ENCODE measurements at places on chromosomes 2 and 18.

DNA sequence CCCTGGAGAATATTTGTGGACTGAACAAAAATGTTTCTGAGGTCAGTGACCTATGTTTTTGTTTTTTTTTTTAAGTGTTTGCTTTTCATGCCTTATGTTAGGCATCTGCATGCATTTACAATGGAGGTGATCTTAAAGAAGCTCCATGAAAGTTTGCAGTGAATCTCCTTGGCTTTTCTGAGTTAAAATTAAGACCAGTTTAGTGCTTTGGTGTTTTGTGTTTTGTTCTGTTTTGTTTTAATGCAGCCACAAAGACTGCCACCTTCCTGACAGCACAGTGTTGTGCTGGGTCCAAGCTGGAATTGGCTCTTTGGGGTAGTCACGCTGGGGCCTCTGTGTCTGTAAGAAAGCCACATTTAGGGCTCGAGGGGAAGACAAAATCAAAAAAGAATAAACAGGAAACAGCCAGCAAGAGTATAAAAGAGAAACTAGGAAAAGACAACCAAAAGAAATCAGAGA is 396.2 kb downstream of the ARHGAP15 start:
- no peak for DNase-seq

GRCh38 chr2:170523506-170523905 is 191.6 kb upstream of the SP5 start:
- no peak for DNase-seq

DNA sequence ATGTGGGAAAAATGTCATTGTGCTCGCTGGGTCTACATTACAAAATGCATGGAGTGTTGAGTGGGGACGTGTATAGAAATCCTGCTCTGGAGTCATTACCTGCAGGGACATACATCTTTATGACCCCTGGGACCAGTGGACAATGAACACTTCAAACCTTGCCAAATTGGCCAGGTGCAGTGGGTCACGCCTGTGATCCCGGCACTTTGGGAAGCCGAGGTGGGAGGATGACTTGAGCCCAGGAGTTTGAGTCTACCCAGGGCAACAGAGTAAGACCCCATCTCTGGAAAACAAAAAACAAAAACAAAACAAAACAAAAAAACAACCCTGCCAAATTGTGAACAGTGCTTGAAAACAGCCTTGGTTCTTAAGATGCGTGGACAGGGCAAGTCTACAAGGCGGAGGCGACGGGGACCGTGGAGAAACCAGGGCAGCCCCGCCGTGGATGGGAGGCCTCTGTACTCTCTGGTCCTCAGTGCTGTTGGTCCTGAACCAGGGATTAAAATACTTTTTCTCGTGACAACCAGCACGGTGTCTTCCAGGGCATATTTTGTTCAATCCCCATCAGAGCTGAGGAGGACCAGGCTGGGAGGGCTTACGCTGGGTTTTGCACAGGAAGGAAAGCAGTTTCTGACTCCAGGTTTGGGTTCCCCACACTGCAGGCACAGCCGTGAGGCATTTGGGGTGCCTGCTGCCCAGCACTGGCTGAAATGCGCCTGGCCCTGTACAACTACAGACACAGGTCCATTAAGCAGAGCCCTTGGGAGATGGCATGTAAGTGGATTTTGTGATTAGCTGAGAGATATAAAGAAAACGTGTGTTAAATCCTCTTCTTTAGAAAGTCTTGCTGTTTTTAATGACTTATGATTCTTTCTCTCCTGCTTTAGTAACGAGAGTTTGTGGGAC is 13.7 kb downstream of the COLEC11 start:
- no peak for DNase-seq

DNA sequence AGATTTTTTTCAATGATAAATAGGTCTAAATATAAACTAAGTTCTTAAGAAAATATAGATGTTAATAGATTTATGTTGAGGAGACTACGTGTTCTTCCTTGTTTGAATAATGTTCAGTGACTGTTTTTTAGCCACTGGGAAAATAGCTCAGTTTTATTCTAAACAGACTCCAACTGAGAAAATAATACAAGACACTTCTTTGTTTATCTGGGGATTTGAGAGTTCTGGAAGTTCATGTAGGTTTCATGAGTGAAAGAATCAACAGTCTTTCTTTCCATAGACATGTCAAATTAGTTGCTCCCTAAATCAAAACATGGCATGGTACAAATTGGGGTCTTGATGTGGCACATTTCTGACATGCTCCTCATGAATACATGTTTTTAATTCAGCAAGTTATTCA is 177.7 kb downstream of the MREG start:
- DNase-seq, result no peak

DNA sequence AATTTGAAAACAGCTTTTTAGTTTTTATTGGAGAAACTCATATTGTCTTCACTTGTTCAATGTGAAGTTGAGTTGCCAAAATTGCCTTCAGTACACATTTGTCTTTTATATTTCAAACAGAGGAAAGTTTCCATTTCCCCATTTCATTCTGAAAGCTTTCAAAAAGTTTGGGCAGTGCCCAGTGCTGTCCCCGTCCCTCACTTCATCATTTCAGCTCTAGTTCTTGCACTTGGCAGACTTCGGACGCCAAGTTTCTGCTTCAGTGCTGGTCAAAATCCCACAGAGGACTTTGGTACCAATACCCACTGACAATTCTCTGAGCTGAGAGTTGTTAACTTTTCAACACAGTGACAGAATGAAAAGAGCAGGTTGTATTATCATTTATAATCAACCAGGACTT is 43.4 kb upstream of the AQP4 start:
- DNase-seq, result no peak

DNA sequence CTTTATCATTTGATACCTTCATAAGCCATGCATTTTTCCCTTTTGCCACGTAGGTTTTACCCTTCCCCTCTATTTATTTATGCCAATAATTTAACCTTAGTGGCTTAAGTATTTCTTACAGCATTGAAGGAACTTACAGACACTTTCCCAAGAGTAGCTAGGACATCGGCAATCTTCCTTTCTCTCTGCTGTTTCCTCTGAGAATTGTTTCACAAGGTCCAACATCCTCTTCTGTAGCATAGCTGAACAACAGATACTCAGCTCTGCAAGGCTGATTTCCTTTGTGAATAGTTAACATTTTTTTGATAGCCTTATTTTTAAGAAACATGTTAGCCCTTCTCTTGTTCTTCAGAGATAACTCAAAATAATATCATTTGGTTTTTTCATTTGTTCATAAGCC is 1.1 kb upstream of the GCA start:
- DNase-seq, result no peak

Measured in stimulated activated CD4-positive, alpha-beta T cell treated with anti-CD3 and anti-CD28 coated beads, Interleukin-2, amount 100 ng/mL, for 24 hours (primary cell).